ENCODE measurements at places on chromosomes 3 and 15.
A peak's percentile ranks its signal among the peaks of the same experiment; 100 is the strongest.

- DNase-seq = no peak
Measured at GRCh38 chr3:169150920-169151319, 512.6 kb downstream of the MECOM start.

DNA sequence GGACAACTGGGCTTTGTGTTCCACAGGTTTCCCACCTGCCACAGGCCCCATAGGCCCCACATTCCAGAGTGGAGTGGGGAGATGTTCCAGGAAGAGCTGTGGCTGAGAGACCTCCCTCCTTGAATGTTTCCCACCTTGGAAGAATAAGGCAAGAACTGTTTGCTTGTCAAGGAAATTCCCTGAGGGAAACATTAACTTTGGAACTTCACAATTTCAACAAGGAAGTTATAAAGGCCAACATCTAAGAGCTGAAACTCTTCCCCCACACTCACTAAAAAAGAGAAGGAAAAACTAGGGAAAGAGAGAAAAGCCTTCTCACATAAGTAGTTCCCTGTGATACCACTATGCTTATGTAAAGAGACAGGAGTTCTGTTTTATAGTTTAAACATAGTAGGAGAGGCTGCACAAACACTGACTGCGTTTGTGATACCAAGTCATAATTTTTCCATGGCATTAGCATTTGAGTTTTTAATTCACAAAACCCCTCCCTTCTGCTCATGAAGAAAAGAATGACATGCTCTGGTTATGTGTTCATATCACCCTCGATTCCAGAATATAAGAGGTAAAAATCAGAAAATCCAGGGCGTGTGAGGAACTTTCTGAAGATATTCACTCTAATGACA is 39.8 kb upstream of the SPRED1 start:
- DNase-seq = no peak

DNA sequence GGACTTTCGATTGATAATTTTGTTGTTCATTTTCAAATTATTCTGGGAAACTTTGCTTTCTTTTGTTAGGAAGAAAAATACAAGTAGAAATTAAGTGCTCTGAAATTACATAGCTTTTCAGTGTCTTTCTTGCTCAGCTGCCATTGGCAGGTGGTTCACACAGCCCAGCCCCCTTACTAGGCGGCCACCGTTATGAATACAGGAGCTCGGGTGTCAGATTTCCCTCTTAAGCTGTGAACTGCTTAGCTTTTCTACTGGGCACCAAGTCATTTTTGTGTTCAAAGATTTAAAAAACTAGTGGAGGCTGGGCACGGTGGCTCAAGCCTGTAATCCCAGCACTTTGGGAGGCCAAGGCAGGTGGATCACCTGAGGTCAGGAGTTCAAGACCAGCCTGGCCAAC is 55.2 kb downstream of the HMG20A start:
- no peak for DNase-seq

DNA sequence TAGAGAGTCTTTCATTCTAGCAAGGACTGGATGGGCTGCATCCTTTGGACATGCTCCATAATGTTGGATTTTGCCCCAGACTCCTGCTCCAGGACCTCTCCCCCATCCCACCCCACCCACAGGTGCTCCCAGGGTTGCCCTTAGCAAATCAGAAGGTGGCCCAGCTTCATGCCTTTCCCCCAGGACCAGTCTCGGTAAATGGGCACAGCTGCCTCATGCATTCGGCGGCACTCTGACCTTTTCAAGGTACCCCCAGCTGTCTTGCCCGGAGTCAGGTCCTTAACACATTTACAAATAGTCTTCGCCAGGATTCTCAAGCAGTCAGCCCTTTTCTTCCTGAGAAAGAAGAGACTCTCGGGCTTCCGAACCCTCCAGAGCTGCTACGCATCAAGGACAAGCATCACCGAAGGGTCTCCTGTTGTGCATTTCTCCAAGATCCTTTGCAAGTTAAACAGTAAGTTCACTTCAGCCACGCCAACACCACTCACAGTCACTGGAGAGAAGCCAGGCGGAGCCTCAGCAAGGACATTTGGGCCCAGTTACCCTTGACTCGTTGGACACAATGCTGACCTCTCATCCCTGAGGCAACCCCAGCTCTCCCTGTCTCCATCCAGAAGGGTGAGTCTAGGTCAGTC is 287.8 kb downstream of the FAM43A start:
- DNase-seq = no peak

- DNase-seq = no peak
Measured at GRCh38 chr3:13352621-13353131, 67.4 kb downstream of the NUP210 start.

DNA sequence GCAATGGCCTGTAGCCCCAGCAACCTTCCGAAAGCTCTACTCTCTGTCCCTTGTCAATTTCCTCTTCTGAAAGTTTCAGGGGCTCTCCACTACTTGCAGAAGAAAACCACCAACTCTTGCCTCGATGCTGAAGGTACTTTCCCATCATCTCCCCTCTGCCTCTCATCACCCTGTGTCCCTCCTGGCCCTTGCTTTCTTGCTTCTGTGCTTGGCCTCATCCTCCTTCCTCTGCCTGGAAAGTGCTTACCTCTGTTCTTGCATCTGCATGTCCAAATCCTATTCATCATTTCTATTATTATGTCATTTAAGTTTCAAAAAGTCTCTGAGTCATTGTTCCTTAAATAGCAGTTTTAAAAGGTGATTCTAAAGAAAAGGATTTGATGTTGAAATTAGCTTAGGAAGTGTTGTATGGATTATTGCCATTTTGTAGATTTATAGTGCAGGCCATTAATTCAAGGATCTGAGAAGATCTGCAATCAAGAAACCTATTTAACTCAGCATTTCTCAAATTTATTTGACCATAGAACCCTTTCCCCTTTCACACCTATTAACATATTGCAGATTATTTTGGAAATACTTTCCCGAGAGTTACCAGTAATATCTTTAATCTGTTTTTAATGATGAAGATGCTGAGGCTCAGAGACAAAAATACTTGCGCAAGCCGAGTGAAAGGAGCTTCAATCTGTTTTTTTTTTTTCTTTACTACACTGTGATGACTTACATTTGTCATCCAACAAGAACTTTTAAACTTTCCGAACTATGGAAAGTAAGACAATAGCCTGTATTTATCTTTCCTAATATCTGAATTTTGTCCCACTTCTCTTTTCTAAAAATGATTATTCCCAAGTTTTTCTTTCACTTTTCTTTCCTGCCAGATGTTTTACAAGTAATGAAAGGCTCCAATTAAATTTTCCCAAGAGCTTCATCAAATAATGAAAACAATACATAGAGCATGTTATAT is 22.3 kb upstream of the CFAP161 start:
- no peak for DNase-seq

DNA sequence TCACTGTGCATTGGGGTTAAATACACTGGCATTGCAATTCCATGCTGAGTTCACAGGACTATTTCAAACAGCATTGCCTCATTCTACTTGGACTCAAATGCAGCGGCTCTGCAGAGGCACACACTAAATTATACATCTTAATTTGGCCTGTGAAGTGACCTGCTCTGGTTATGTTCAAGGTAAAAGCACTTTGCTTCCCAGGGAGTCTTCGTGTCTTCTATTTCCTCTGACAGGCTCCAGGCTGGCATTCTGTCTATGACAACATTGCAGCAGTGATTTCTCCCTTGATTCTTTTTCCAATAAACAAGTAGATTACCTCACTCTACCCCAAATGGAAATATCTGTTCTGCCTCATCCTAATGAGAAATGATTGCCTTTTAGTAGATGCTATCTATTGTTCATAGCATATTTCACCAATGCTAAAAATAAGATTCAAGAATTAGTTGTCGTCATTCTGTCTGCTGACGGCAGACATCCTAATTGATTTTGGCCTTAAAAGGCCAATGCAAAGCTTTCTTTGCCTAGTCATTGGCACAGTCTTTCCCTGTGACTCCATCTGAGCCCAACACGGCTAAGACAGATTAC is 33.8 kb downstream of the FMN1 start:
- no peak for DNase-seq

DNA sequence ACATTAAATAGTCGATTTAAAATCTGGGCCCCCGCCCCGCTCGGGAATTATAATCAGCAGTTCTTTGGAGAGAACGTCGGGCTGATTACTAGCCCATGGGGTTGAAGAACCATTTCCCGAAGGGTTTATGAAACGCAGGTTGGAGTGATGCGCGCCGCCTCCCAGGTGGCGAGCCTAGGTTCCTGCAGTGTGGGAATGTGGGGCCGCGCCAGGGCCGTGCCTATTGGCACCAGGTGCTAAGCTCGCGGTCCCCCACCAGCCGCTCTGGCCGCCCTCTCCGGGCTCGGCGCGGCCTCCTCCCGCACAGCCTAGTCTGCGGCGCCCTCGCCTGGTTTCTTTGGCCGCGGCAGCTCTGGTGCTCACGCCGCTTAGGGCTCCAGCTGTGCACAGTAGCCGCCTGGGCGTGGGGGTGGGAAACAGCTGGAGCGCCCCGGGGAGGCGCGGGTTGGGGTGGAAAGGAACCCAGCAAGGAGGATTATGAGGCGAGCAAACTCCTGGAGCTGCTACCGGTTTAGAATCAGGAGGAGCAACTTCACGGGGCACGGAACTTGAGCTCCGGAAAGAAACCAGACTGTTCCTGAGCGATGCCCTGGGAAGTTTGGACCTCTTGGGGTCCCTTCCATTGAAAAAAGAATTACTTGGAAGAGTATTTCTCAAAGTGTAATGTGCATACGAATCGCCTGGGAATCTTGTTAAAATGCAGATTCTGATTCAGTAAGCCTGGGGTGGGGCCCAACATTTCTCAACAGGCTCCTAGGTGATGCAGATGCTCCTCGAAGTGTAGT is 5.6 kb upstream of the MECOM start:
- no peak for DNase-seq

- DNase-seq = no peak
Measured at GRCh38 chr15:98733098-98733497, 84.8 kb downstream of the IGF1R start.

DNA sequence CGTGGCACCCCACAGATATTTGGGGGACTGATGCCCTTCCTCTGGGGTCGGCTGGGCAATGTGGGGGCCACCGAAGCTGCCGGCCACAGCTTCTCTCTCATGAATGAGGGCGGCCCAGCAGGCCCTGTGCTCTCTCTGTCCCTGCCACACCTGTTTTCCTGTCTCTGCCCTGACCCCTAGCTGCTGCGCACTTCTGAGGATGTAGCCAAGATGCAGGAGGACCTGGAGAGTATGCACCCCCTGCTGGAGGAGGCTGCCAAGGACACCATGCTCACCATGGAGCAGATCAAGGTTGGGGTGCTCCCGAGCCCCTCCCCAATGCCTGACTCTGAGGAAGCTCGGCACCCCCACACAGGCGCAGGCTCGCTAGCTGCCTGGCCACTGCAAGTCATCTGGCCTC is 59.7 kb downstream of the SEMA3G start:
- DNase-seq = no peak

GRCh38 chr3:72288955-72289691 is 504.2 kb upstream of the PROK2 start:
- no peak for DNase-seq

DNA sequence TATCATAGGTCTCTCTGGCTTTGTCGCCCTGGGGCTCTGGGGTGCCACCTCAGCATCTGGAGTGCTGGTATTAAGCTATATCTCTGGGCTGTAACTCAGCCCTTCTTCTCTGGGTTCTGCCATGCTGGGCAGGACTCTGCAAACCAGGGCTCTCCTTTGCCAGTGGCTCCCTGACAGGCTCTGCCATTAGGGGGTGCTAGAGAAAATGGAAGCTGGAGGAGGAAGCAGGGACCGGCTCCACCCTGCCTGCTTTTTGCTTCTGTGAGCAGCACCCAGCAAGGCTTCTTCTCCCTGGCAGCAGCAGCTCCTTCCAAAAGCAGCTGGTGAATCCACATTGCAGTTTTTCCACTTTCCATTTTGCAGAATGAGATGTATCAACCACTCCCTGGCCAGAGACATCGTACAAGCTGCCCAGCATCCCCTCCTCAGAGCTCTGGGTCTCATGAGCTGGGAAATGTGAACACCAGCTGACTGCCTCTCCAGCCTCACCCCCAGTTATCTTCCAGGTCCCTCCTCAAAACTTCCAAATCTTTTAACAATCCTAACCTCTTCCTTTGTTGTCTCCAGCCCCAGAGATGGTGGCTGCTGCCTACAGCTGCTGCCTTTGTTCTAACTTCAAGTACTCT is 165.0 kb downstream of the ABHD5 start:
- no peak for DNase-seq

DNA sequence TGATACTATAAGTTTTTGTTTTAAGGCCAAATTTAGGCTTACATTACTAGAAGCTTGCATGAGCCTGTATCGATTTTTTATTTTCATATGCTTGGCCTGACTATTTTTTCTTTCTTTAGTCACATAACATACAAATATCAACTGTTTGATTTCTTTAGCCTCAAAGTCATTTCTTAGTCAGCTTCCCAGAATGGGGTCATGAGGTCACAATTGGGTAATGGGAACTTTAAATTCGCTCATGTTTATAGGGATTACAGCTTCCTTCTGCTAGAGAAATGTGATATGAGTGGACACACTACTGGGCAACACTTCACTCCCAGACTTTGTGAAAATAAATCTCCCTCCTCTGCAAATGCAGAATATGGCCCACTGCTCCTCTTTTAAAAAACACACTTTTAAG is 9.1 kb upstream of the TIPARP start:
- no peak for DNase-seq

DNA sequence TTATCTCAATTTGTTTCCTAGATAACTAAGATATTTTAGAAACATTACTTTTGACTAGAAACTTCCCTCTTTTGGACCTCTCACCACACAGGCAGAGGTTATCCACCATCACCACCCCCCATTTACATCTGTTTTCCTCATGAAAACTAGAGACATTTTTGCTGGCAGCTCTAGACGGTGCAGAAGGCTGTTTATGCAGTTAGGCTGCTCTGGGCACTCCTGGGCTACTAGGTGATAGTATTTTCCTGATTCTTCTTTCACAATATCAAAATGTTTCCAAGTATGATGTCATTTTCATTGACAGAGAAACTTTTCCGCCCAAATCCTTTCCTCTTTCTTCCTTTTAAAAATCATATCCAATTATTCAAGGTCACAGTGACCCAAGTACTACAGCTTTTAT is 67.1 kb downstream of the PLOD2 start:
- peak; percentile 54 for DNase-seq

DNA sequence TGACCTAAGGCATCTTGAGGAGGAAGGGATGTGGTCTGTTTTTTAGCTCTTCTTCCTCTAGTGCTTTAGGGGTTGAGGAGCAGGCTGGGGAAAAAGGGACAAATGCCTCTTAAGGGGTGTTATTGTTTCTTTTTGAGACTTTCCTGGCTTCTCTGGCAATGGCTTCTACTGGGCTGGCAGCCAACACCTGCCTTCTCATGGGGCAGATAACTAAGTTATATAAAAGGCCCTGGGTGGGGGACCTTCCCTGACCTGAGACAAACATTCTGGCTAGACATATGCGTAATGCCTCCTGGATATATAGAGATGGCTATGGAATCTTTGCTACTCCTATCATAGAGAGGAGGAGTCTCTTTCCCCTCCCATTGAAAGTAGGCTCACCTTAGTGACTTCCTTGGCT is 179.2 kb upstream of the PROK2 start:
- no peak for DNase-seq

DNA sequence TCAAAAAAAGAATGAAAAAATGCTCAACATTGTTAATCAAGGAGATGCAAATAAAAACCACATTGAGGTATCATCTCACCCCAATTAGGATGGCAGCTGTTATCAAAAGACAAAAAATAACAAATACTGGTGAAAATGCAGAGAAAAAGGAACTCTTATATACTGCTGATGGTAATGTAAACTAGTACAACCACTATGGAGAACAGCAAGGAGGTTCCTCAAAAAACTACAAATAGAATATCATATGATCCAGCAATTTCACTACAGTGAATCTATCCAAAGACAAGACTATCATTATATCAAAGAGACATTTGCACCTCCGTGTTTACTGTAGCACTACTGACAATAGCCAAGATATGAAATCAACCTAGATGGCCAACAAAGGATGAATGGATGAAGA is 58.4 kb downstream of the PEAK1 start:
- no peak for DNase-seq

- no peak for DNase-seq
Measured at GRCh38 chr15:60508442-60508841, 29.5 kb upstream of the ICE2 start.

All from coronary artery (tissue), 2 donors.